T-cell (primary cell): ENCODE measurements at places on chromosomes 16 and 17.

DNA sequence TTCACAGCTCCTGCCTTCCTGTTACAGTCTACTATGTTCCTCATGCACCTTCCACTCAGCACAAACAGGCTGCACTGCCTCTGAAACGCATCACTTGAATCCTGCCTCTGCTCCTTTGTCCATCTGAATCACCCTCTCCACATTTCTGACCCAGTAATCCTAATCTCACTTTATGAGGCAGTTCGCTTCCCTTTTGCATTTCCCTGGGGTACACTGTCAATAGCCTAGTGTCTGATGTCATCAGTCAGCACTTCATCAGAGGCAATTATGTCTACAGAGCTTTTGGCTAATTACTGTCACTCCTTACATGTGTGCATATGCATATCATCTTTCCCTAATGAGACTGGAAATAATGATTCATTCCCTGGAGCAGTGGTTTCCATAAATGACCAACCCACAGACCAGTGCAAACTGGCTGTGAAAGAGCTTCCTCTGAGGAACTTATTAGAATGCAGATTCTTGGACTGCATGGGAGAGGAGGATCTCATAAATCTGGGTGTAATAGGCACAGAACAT, 23.6 kb downstream of the CA4 start:
- no peak for DNase-seq
- H3K27ac ChIP-seq = no peak overlapping the region
- H3K27me3 ChIP-seq = no peaks in the 10 kb centered on the region
- H3K4me1 ChIP-seq = no peaks in the 10 kb centered on the region
- H3K4me3 ChIP-seq = no peak overlapping the region
- no peaks in the 10 kb centered on the region for H3K36me3 ChIP-seq

GRCh38 chr17:68222606-68223005, 25.2 kb upstream of the AMZ2 start:
- H3K4me1 ChIP-seq = peaks cover 13% of the 10 kb centered on the region
- H3K36me3 ChIP-seq = peaks cover 3% of the 10 kb centered on the region
- no peak overlapping the region for H3K27ac ChIP-seq
- no peak overlapping the region for H3K4me3 ChIP-seq

DNA sequence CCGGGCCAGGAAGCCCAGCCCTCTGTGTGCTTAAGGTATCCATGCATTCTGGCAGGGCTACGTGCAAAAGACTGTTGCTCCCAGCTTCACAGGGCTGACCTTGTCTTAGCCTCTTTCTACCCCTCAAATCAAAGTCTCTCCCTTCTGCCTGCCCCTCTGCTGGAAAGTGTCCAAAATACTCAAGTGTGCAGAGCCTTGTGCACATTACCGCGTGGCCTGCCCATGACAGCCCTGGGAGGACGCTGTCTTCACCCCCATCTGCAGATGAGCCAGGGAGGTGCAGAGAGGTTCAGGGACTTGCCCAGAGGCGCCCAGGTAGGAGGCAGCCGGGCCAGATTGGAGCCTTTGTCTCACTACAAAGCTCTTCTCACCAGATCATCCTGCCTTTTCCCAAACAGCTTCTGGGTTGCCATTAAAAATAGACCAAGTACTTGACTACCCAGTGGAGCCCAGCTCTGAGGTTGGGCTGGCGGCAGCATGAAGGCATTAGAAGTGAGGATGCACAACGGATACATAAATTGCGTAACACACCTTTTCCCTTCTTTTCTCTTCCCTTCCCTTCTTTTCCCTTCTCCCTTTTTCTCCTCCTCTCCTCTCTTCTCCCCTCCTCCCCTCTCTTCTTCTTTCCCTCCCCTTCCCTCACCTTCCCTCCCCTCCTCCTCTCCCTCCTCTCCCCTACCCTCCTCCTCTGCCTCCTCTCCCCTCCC, 3.5 kb downstream of the CACNG4 start:
- no peaks in the 10 kb centered on the region for H3K36me3 ChIP-seq
- no peak overlapping the region for H3K27ac ChIP-seq
- no peak overlapping the region for H3K4me3 ChIP-seq
- no peak for DNase-seq

DNA sequence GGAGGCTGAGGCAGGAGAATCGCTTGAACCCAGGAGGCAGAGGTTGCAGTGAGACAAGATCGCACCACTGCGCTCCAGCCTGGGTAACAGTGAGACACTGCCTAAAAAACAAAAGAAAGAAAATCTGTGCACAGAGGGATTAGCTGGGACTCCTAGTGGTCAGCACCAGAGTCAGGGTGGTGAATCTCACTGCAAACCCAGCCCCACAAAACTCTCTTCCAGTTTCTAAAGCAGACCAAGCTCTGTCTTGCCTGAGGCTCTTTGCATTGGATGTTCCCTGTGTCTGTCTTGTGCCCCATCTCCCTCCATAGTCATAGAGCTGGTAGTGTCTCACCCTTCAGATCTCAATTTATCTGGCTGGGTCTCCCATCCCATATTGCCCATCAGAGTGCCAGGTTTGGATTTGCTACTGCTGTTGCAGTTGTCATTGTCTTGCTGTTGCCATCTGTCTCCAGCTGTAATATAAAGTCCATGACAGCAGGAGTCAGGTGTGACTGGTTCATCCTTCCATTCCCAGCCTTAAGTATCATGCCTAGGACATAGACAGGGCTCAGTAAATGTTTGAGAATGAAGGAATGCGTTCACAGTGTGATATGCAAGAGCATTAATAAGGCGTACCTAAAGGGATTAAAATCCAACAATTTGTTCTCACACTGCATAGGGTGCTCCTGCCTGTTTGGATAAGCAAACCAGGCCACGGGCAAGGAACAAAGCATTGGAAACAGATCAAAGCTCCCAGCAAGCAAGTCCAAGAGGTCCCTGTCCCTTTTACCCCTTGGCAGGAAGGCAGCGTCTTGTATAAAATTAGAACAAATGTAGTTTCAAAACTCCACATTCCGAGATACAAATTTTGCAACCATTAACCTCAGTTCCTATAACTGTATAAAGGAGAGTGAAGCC, 614.6 kb upstream of the CDH5 start:
- no peaks in the 10 kb centered on the region for H3K27me3 ChIP-seq
- H3K4me3 ChIP-seq = no peak overlapping the region
- DNase-seq = no peak

GRCh38 chr16:55292491-55292890, 31.5 kb upstream of the IRX6 start:
- no peaks in the 10 kb centered on the region for H3K4me1 ChIP-seq
- no peak overlapping the region for H3K27ac ChIP-seq
- no peak overlapping the region for H3K4me3 ChIP-seq
- DNase-seq = no peak
- H3K36me3 ChIP-seq = no peaks in the 10 kb centered on the region

DNA sequence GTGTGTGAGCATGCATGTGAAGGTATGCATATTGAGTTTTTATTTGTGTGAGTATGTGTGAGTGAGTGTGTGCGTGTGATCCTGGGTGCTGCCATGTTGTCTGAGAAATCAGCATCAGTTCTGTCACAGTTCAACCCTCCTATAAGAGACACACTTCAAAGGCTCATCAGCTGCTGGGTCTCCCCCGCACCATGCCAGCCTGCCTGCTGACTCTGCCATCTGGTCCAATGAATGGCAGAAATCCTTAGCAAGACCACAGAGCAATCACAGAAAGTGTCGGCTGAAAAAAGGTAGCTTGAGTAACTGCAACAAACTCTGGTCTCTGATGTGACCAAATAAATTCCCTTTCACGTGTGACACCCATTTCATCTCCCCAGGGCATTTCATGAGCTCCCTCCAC, 381.8 kb upstream of the MAF start:
- no peaks in the 10 kb centered on the region for H3K4me1 ChIP-seq
- no peaks in the 10 kb centered on the region for H3K36me3 ChIP-seq
- H3K27ac ChIP-seq = no peak overlapping the region
- H3K4me3 ChIP-seq = no peak overlapping the region
- no peak for DNase-seq

DNA sequence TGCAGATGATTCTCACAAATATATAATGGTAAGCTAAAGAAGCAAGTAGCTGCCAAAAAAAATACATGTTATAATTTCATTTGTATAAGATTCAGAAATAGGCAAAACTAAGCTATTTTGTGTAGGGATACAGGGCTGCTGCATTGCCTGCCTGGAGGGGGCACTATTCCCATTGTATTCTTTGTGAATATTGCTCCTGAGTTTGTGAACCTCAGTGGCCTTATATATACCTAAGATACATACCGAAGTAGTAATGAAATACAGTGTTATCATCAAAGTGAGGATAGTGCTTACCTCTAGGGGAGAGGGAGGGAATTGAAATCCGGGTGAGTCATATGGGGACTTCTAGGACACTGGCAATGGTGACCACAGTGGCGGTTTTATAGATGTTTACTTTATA, 53.5 kb downstream of the C17orf58 start:
- no peaks in the 10 kb centered on the region for H3K27me3 ChIP-seq
- H3K4me1 ChIP-seq = no peaks in the 10 kb centered on the region
- peaks cover 17% of the 10 kb centered on the region for H3K36me3 ChIP-seq
- no peak overlapping the region for H3K4me3 ChIP-seq
- no peak overlapping the region for H3K27ac ChIP-seq

GRCh38 chr16:31002862-31003341, 7.5 kb downstream of the STX1B start:
- no peaks in the 10 kb centered on the region for H3K4me1 ChIP-seq
- no peaks in the 10 kb centered on the region for H3K36me3 ChIP-seq
- H3K27me3 ChIP-seq = peaks cover 14% of the 10 kb centered on the region
- no peak overlapping the region for H3K27ac ChIP-seq
- no peak overlapping the region for H3K4me3 ChIP-seq

- no peak overlapping the region for H3K4me3 ChIP-seq
- no peak overlapping the region for H3K27ac ChIP-seq
- peaks cover 11% of the 10 kb centered on the region for H3K4me1 ChIP-seq
- peaks cover 2% of the 10 kb centered on the region for H3K36me3 ChIP-seq
Observed at GRCh38 chr17:66462010-66462409, 159.6 kb downstream of the PRKCA start.

DNA sequence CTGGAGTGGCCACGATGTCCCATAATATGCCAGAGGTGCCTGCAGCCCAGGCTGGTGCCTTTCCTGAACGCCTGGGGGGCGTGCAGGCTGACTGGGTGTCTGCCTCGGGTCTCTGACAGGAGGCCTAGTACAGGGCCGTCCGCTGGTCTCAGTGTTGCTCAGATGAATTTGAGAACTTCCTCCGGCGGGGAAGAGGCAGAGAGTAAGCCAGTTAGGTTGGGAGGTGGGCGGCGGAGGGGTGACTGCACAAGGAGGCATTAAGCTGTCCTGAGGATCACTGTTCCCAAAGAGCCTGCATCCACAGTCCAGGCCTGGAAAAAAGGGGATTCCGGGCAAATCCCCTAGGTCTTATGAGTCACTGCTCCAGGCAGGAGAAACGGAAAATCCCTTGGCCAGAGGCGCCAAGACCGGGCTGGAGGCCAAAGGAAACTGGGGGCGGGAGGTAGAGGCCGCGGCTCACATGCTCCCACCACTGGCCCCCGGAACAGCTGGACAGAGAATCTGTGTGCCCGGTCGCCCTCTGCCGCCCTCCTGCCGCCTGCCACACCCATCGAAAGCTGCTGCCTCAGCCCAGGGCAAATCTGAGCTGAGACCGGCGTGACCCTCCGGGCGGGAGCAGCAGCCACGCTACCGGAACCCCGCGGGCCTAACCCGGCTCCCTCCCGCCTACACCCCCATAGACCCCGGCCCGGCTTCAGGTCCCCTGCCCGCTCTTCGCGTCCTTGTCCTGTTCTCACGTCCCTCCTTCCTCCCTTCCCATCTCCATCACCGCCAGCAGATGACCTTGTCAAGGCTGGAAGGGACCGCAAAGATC, 1.2 kb downstream of the TRIM47 start:
- H3K4me1 ChIP-seq = peaks cover 22% of the 10 kb centered on the region
- H3K27ac ChIP-seq = peak overlapping the region; percentile 79
- H3K4me3 ChIP-seq = peak overlapping the region; percentile 67
- no peak for DNase-seq
- H3K36me3 ChIP-seq = no peaks in the 10 kb centered on the region
- H3K27me3 ChIP-seq = peaks cover 27% of the 10 kb centered on the region

DNA sequence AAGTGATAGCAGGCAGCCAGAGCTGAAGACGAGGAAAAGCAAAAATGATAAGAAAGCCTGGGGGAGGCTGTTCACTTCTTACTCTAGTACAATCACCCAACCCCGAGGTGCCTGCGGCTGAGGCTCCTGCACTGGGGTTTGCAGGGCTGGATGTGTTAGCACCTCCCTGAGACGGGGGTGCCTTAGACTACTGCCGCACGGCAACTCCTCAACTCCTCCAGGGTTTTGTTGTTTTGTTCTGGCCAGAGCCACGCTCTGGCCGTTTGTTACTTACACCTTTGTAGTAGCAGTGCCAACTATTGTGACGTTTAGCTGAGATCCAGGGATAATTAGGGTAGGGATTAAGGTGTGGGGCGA, 51.5 kb downstream of the LDHD start:
- peak; percentile 29 for DNase-seq
- peaks cover 44% of the 10 kb centered on the region for H3K4me1 ChIP-seq
- H3K4me3 ChIP-seq = peak overlapping the region; percentile 61
- peaks cover 4% of the 10 kb centered on the region for H3K27me3 ChIP-seq
- H3K36me3 ChIP-seq = no peaks in the 10 kb centered on the region

DNA sequence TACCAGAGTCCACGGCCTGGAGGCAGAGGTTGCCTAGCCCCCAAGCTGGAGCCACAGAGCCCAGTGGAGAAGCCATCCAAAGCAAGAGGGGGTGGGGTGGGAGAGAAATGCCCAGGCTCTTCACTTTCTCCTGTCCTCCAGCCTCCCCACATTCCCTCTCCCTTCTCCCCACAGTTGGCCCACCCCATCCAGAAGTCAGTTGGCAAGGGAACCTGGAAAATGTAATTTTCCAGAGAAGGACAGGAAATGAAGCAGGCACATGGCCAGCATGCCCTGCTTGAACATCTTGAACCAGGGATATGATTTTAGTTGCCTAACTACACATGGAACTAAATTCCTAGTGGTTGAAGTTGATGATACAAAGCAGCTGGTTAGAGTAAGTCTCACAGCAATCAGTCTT, 73.3 kb upstream of the IRX6 start:
- H3K36me3 ChIP-seq = no peaks in the 10 kb centered on the region
- no peak overlapping the region for H3K4me3 ChIP-seq
- H3K27me3 ChIP-seq = peaks cover 4% of the 10 kb centered on the region
- peaks cover 2% of the 10 kb centered on the region for H3K4me1 ChIP-seq
- DNase-seq = no peak

- H3K4me3 ChIP-seq = no peak overlapping the region
- peaks cover 27% of the 10 kb centered on the region for H3K36me3 ChIP-seq
- no peak for DNase-seq
- H3K27ac ChIP-seq = no peak overlapping the region
- no peaks in the 10 kb centered on the region for H3K27me3 ChIP-seq
Observed at GRCh38 chr17:45639297-45639849, 144.7 kb upstream of the CRHR1 start.

- no peaks in the 10 kb centered on the region for H3K27me3 ChIP-seq
- no peaks in the 10 kb centered on the region for H3K4me1 ChIP-seq
- H3K4me3 ChIP-seq = no peak overlapping the region
- H3K36me3 ChIP-seq = peaks cover 32% of the 10 kb centered on the region
- no peak overlapping the region for H3K27ac ChIP-seq
Observed at GRCh38 chr17:39908789-39909352, 9.6 kb downstream of the GSDMB start.

DNA sequence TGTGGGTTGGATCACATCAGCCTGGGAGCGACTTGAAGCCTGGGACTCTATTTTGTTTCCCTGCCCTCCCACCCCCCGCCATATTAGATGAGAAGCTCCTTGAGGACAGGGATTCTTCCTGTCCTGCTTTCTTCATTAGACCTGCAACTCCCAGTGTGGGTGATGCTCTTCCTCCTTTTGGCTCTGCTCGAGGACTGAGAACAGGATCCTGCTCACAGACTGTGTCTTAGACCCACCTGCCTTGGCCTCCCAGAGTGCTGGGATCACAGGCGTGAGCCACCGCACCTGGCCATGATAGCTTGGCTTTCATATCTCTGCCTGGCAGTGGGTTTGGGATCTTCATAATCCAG, 21.5 kb upstream of the TNS4 start:
- no peak for DNase-seq
- no peaks in the 10 kb centered on the region for H3K27me3 ChIP-seq
- no peak overlapping the region for H3K27ac ChIP-seq
- no peak overlapping the region for H3K4me3 ChIP-seq
- peaks cover 45% of the 10 kb centered on the region for H3K4me1 ChIP-seq
